Gastroesophageal sphincter (tissue), 4 donors: ENCODE measurements at places on chromosomes 3 and 15.

- ATAC-seq: no peak
These were observed 28.7 kb upstream of the DAZL start for GRCh38 chr3:16633948-16634347.

DNA sequence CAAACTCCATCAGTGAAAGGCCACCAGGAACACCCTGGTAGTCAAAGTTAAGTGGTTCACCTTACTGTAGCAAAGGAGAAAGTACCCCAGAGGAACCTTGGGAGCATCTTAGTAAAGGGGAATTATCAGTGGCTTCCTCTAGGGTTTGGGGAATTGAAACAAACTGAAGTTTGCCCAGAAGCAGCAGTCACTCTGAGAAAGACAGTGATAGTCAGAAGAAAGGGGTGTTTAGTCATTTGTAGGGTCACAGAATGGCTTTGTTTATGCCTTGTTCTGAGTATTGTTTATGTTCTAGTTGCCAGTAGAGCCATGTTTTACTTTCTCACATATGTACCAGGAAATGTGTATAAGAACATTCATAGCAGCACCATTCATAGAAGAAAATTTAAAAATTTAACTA lies 93.8 kb downstream of the FHIT start:
- ATAC-seq: no peak

DNA sequence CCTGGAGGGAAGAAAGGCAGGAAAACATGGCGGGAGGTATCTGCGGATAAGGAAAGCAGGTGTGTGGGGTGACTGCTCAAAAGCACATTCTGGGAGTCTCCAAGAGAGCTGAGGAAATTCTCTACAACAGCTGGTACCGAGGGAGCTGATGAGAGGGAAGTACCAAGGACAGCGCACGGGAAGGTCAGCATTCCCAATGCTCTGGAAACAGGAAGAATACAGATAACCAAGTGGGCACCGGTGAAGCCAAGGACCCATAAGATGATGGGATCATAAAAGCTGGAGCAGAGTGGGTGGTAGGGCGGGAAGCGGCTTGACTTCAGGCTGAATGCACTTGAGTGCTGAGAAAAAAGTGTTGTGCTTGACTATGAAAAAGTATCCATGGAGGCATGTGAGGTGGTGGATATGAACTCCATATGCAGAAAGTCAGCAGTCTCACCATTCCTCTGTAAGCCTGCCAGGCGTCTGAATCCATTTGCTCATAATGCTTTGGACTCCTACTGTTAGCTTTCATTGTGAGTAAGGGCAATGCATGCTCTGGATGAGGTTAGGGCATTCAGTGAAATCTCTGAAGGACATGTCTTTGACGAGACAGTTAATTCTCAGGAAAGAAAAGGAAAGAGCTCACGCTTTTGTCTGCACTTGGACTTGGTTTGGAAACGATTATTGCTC lies 215.5 kb downstream of the NR1D2 start:
- no peak for ATAC-seq

DNA sequence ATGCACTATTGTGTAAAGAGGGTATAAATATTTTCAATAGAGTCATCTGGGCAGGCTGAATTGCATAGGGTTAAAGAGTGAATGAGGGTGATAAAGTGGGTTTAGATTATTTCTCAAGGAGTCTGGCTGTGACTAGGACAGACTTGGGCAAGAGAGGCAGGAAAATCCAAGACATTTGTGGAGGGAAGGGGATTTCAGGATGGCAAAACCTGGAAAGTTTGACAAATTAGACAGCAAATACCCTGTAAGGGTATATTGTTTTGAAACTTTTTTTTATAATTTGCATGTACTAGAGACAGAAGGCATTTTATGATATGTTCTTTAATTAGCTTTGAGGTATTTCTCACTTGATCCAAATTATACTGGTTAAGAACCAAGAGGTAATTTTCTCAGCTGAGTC lies 17.1 kb downstream of the HGD start:
- no peak for ATAC-seq
